ENCODE measurements at places on chromosomes 2 and 18.
A peak's percentile ranks its signal among the peaks of the same experiment; 100 is the strongest.

DNA sequence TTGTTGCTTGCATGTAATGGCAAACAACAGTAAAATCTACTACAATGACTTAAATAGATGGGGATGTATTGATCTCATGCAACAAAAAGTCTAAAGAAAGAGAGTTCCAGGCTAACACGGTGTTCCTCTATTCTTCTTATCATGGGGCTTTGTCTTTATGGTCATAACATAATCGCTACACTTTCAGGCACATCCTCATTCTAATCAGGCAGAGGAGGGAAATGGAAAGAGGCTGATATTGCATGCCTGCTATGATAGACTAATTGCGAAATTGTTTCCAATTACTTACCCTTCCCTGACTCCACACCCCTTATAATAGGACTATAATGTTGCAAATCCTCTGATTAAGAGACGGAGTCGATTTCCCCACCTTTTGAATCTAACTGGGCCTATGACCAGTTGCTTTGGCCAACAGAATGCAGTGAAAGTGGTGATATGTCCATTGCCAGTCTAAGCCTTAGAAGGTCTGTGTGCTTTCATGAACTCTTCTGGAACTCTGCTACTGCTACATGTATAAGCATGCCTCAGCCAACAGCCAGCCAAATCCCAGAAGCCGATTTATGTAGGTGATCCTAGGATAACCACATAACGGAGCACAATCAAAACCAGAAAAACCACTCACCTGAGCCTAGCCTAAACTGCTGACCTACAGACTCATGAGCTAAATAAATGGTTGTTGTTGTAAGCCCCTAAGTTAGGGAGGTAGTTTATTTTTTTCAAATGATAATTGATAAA, 180.3 kb upstream of the TACR1 start:
- no peak for DNase-seq

- DNase-seq: no peak
These were observed 27.4 kb downstream of the MAL start for GRCh38 chr2:95052804-95053479.

GRCh38 chr2:2507417-2507997, 176.4 kb upstream of the MYT1L start:
- DNase-seq: no peak

DNA sequence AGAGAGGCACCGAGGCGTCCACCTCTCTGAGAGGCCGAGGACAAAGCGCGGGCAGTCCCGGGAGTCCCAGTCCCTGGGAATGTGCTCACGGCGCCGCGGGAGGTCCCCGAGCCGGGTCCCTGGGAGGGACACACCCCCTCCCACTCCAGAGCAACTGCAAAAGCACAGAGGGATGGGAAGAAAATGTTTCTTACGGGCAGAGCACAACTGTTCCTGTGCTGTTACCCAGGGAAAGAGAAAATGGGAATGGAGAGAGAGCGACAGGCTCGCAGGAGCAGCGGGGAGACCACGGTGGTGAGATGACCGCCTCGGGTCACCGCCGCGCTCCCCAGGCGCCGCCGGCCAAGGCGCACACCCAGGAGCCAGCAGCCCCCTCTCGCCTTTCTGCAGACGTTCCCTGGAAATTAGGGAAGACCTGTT, 1.2 kb upstream of the BCL11A start:
- DNase-seq: no peak

DNA sequence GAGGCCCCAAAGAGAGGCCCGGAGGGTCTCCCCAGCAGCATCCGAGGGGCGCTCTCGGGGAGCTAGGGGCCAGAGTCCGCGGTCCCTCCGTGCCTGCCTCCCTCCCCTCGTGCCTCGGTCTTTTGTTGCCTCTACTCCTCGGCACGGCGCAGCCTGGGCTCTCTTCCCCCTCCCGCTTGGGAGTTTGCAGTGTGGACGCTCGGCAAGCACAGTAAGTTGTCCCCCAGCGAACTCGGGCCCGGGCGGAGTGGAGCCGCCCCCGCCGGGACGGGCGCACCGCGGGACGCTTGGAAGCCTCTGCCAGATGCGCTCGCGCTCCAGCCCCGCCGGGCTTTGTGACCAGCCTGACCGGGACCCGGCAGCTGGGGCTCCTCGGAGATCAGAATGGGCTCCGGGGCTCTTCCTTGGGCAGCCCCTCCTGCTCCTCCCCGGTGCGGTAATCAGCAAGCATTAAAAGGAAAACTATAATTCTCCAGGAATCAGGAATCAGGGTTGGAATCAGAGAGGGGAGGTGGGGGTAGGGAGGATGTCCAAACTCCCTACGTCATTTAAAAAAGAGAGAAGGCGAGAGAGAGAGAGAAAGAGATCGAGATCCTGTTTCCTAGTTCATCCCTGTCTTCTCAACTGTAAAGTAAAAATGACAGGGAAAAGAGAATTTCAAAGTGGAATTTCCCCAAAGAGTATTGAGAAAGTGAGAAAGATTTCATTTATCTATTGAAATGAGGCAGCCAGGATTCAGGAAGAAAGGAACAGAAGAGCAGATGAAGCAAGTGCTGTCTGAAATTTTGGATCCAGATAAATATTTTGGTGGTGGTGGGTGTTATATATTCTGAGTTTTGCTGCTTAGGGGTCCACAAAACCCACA, 786 bp upstream of the TMEM200C start:
- no peak for DNase-seq

DNA sequence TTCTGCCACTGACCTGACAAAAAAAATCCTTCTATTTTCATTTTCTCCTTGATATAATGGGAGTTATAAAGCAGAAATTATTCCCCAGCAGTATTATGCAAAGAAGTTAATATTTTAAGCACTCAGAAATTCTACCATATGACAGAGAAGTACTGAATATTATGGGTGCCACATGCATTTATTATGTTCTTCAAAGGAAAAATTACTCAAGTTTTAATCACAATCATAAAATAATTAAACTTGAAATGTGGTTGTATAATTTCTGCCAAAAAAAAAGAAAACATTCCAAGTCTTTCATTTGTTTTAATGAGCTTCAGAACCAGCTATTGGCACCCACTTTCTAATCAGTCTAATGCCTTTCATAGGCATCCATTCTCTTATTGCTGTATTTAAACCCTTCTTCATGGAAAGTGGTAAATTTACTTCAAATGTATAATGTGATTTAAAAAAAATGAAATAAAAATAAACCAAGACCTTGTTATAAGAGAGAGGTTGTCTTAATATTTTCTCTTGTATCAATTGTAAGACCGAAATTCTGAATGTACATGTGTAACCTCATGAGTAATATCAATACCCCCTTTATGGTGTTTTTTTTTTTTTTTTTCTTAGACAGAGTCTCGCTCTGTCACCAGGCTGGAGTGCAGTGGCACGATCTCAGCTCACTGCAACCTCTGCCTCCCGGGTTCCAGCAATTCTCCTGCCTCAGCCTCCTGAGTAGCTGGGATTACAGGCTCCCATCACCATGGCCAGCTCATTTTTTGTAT, 302.3 kb downstream of the IRS1 start:
- DNase-seq: no peak

DNA sequence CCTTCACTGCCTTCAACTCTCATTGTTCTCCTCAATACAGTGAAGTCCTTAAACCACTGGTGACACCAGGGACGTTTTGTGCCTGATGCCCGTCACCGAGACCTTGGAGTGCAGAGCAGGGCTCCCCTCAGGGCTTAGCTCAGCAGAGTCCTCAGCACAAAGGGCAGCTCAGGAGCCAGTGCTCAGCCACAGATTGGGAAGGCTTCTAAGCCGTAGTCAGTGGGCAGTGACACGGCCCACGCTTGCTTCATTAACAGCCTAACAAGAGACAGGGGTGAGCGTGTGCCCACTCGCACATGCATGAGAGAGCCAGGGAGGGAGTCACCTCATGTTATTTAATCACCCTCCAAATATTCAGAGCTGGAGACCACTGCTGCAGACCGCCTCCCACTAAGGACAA, 137.5 kb downstream of the SH3RF3 start:
- no peak for DNase-seq

- DNase-seq: no peak
These were observed 4.9 kb upstream of the GATA6 start for GRCh38 chr18:22164337-22165048.

GRCh38 chr2:96801005-96801785, 14.9 kb upstream of the CNNM3 start:
- peak; percentile 47 for DNase-seq

DNA sequence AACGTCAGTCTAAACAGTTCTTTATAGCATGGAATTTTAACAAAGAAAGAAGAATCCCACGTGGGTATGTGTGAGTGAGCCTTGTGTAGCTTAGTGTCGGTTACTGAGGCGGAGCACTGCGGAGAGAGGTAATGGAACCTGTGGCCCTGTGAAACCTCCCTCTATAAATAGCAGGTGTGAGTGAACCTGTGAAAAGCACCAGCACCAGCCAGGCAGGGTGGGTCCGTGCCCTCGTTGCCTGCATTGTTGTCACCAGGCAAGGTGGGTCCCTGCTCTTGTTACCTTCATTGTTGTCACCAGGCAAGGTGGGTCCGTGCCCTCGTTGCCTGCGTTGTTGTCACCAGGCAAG, 4.7 kb downstream of the CTDP1 start:
- DNase-seq: no peak

DNA sequence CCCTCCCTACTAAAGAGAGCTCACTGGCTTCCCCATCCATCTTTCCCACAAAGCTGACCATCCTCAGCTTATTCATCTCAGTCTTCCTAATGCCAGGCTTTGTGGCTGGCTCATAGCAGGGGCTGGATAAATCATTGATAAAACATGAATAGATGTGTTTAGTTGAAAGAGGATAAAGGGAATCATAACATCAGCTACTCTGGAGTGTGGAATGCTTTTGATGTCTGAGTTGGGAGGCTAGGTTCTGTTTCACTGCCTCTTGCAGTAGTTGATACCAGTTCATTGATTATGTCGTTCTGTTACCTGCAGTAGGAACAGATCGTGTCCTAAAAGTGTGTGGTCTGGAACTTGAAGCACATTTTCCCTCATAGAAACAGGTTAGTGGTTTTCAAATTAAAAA, 66.3 kb upstream of the HK2 start:
- DNase-seq: no peak

- DNase-seq: no peak
These were observed 74.3 kb downstream of the BIN1 start for GRCh38 chr2:127032621-127033020.

Measured in stimulated activated CD8-positive, alpha-beta memory T cell treated with anti-CD3 and anti-CD28 coated beads, Interleukin-4, amount 100 ng/mL, for 1 hour (primary cell).